GOT3 (cell line): ENCODE measurements at places on chromosomes 1 and 21.

DNA sequence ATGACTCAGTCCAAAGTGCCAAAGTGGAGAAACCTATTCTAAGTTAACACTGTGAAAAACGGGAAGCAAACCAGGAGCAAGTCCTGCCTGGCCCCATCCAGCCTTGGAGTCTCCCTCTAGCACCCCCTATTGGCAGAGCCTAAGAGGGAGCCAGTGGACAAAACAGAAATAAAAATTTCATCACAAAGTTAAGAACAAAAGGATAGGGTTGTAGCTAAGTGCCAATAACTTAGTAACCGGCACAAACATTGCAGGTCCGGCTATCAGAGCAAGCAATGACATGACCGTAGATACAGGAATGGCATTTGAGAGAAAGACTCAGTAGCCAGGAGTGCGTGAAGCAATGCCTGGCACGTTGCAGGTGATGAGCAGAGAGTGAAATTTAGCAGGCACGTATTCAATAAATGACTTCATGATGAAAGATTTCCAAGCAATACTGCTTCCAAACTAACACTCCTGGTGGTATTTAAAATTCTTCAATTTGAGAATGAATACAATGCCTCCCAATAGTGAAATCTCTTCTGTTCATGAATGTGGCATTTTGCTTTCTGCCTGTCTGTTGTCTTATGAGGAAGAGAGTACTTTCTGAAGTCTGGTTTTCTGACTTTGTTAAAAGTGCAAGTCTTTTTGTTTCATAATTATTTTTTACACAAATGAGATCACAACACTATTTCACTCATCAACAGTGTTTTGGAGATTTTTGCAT is 391.0 kb downstream of the OMA1 start:
- DNase-seq: no peak

GRCh38 chr1:75522389-75522788 is 88.5 kb downstream of the SLC44A5 start:
- no peak for DNase-seq

- DNase-seq: no peak
These were observed 99.3 kb downstream of the GLUL start for GRCh38 chr1:182292193-182292741.

GRCh38 chr1:11387829-11388228 is 91.1 kb upstream of the DISP3 start:
- DNase-seq: no peak

DNA sequence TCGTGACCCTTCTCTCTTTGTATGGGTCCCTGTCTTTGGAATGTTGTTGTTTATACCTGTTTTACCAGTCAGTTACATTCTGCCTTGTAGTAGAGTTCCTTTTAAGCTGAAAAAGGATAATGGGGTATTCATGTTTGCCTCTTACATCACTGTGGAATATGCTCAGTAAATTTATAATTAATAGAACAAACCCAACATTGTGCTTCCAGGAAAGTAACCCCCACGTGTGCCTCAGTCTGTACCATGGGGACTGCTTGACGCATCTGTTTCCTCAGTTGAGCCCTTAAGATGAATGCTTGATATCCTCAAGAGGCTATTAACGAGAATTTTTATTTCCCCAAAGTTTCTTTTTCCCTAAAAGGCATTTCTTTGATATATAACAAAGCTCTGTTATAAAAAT is 73.4 kb downstream of the ST6GALNAC3 start:
- DNase-seq: no peak

DNA sequence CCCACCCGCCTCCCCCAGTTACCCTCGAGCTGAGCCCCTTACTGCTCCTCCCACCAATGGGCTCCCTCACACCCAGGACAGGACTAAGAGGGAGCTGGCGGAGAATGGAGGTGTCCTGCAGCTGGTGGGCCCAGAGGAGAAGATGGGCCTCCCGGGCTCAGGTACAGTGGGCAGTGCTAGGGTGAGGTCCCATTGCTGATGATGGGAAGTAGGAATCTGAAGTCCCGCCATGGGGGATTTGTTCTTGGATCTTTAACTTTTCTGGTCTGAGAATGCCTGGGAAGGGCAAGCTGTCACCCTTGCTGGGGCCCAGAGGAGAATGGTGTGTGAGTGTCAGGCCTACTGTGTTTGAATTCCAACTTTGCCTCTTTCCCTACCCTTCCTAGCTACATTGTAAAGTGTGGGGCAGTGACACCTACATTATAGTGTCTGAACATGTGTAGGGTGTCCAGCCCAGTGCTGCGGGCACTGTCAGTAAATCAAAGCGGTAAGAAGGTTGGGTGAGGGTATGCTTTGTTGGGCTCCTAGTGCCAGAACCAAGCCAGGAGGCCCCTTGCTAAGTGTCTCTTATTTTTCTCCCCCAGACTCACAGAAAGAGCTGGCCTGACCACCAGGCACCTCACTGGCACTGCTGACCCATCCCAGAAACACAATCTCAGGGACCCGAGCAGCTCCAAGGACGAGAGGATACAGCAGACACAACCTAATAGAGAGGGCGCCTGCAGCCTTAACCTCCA is 44.7 kb downstream of the YARS1 start:
- no peak for DNase-seq
